Breast epithelium (tissue), 4 donors: ENCODE measurements at places on chromosomes 2 and 18. TPM values are rescaled to one million over a fixed set of nuclear protein-coding genes. Genes with fewer than 3 reads are reported as not detected.

GRCh38 chr2:21658269-21658668, 534.5 kb downstream of the TDRD15 start:
- H3K4me1 ChIP-seq: no peaks in the 10 kb centered on the region
- H3K27ac ChIP-seq: no peak overlapping the region
- DNase-seq: no peak
- H3K4me3 ChIP-seq: no peak overlapping the region
- no peaks in the 10 kb centered on the region for H3K36me3 ChIP-seq
- no peaks in the 10 kb centered on the region for H3K27me3 ChIP-seq

- no peaks in the 10 kb centered on the region for H3K27me3 ChIP-seq
- DNase-seq: no peak
- H3K4me3 ChIP-seq: no peak overlapping the region
- no peaks in the 10 kb centered on the region for H3K36me3 ChIP-seq
Observed at GRCh38 chr2:157321466-157321865, 4.2 kb downstream of the ERMN start.

GRCh38 chr2:111250448-111251030, 129.8 kb downstream of the BCL2L11 start:
- H3K27me3 ChIP-seq: no peaks in the 10 kb centered on the region
- no peaks in the 10 kb centered on the region for H3K4me1 ChIP-seq
- DNase-seq: no peak
- H3K27ac ChIP-seq: no peak overlapping the region

DNA sequence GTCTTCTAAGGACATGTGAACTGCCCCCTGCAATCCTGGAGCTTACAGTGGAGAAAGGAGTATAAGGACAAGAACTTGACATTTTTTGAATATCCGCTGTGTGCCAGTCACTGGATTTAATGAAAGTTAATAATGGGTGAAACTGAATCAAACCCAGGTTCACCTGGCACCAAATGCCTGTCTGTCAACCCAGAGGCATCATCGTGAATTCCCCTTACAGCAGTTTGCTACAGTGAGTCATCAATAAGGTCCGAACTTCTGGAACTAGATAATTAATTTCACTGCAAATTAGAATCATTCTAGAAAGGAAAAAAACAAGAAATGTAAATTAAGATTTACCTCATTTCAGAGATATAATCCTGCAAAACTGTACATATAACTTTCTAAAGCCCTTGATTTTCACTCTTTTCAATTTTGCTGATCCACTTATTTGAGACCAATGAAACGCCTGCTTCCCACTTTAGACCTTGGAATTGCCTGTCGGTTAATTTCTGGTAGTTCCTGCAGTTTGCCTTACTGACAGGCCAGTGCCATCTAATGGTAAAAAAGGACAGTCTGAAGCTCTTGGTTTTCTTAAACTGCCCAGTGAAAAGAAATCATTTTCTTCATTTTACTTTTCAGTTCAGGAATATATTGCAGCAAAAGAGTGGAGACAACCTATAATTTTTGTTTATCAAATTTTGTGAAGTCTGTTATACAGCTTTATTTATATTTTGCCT, 8.2 kb downstream of the DSG2 start:
- H3K4me3 ChIP-seq: no peak overlapping the region
- peaks cover 7% of the 10 kb centered on the region for H3K4me1 ChIP-seq
- H3K36me3 ChIP-seq: no peaks in the 10 kb centered on the region

DNA sequence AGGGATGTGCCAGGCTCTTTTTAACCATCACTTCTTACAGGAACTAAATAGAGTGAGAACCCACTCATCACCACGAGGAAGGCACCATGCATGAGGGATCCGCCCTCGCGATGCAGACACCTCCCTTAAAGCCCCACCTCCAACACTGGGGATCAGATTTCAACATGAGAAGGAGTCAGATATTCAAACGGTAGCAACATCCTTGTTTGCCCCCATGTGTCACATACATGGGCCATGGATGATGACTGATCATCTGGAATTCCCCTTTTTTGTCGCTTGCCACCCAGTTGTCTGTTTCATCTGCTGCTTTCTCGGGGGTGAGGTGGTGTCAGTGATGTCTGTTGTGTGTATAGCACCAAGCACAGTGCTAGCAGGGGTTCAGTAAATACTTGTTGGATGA, 57.9 kb downstream of the NCK2 start:
- DNase-seq: no peak
- H3K27ac ChIP-seq: no peak overlapping the region
- H3K27me3 ChIP-seq: no peaks in the 10 kb centered on the region
- no peak overlapping the region for H3K4me3 ChIP-seq
- no peaks in the 10 kb centered on the region for H3K36me3 ChIP-seq

DNA sequence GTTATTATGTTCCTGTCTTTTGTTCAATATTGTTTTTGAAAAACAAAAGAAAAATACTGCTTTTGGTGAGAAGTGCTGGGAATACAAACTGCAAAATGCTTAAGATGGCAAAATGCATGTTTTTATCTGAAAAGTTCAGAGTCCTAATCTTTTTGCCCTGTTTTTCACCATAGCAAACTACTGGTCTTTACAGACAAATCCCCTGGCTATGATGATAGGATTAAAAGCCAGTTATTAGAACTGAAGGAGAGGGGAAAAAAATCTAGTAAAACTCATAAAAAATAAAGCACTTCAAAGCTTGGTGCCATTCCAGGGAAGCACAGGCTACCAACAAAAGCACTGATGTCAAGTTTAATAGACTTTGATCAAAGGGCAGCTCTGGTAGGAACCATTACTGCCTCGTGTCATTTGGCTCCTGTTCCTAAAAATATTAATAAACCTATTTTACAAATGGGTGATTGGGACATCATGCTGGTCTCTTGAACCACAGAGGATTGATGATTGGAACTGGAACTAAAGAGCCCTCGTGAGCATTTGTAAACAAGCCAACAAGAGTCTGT, 194.7 kb downstream of the RAB3GAP1 start:
- H3K4me3 ChIP-seq: no peak overlapping the region
- no peaks in the 10 kb centered on the region for H3K36me3 ChIP-seq
- no peaks in the 10 kb centered on the region for H3K27me3 ChIP-seq

DNA sequence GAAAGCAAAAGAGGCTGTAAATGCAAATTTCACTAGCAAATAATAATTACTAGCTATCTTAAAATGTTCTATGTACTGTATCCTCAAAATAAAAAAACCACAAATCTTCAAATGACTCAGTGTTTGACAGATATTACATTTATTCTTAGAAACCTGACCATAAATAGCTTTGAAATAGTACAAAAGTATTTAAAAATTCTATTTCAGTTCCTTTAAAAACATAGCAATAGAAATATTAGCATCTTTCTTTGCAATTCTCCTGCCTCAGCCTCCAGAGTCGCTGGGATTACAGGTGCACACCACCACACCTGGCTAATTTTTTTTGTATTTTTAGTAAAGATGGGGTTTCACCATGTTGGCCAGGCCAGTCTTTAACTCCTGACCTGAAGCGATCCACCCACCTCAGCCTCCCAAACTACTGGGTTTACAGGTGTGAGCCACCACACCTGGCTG, 50.6 kb downstream of the MSH6 start:
- no peaks in the 10 kb centered on the region for H3K27me3 ChIP-seq
- H3K36me3 ChIP-seq: no peaks in the 10 kb centered on the region
- H3K27ac ChIP-seq: no peak overlapping the region
- no peaks in the 10 kb centered on the region for H3K4me1 ChIP-seq
- no peak for DNase-seq
- no peak overlapping the region for H3K4me3 ChIP-seq

DNA sequence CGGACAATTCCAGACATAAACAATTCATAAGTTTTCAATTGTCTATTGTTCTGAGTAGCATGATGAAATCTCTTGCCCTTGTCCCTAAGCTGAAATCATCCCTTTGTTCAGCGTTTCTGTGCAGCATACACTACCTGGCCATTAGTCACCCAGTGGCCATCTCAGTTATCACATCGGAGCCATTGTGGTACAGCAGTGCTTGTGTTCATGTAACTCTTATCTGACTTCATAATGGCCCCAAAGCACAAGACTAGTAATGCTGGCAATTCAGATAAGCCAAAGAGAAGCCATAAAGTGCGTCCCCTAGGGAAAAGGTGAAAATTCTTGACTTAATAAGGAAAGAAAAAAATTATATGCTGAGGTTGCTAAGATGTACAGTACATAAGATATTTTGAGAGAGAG, 127.2 kb downstream of the FHOD3 start:
- H3K27me3 ChIP-seq: no peaks in the 10 kb centered on the region
- H3K27ac ChIP-seq: no peak overlapping the region
- DNase-seq: no peak

The C2orf81 gene
- total RNA-seq: 0.64 TPM

The CYP27A1 gene
- 25.6 TPM for total RNA-seq

The UGT1A3 gene
- not detected for total RNA-seq

The SCN2A gene
- total RNA-seq: 2.2 TPM
